ENCODE measurements at places on chromosomes 7 and 10. TPM values are rescaled to one million over a fixed set of nuclear protein-coding genes. Genes with fewer than 3 reads are reported as not detected.
A peak's percentile ranks its signal among the peaks of the same experiment; 100 is the strongest.

DNA sequence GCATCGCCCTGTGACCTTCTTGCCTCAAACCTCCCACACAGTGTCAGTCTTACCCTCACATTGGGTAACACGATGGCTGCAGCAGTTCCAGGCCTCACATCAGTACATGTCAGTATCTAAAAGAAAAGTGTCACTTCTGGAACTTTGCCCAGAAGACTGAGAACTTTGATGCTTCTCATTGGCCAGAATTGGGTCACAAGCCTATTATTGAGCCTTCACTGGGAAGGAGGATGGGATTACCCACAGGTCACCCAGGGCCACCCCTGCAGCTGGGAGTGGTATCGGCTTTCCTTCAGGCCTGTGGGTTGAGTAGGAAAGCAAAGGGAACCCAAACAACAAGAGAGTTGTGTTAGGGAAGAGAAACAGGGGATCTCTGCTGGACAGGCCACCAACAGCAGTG, 111.5 kb downstream of the NPY start:
- H3K4me1 ChIP-seq = no peaks in the 10 kb centered on the region
- no peak overlapping the region for H3K4me3 ChIP-seq
- H3K27me3 ChIP-seq = no peaks in the 10 kb centered on the region

GRCh38 chr10:112794201-112794600, 155.8 kb upstream of the TCF7L2 start:
- H3K4me3 ChIP-seq = no peak overlapping the region
- peaks cover 11% of the 10 kb centered on the region for H3K4me1 ChIP-seq
- H3K27me3 ChIP-seq = no peaks in the 10 kb centered on the region
- DNase-seq = no peak
- H3K27ac ChIP-seq = no peak overlapping the region
- H3K36me3 ChIP-seq = no peaks in the 10 kb centered on the region

CADPS2 gene
- total RNA-seq = 36.7 TPM

GRCh38 chr10:80856186-80856585, 318.5 kb downstream of the SH2D4B start:
- no peaks in the 10 kb centered on the region for H3K36me3 ChIP-seq
- H3K4me3 ChIP-seq = no peak overlapping the region
- H3K27ac ChIP-seq = no peak overlapping the region
- H3K27me3 ChIP-seq = no peaks in the 10 kb centered on the region

- H3K27ac ChIP-seq = no peak overlapping the region
- DNase-seq = no peak
- H3K4me1 ChIP-seq = no peaks in the 10 kb centered on the region
Measured at GRCh38 chr7:115906731-115907130, 123.8 kb downstream of the TFEC start.

DNA sequence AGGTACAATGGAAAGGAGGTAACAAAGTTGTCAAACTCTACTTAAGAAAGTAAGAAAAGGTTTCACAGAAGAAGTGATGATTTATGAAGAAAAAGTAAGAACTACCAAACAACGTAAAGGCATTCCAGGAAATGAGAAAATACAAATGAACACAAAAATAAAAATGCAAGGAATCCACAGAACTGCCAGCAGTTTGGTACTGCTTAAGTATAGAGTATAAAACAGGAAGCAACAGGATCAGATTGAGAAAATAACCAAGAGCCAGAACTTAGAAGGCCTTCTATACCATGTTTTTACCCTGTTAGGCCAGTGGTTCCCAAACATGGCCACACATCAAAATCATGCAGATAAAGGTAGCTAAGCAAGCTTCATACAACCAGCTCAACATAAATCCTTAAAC, 9.2 kb downstream of the NDUFA5 start:
- no peak overlapping the region for H3K4me3 ChIP-seq
- H3K4me1 ChIP-seq = no peaks in the 10 kb centered on the region
- no peaks in the 10 kb centered on the region for H3K27me3 ChIP-seq

FOXP2 gene
- total RNA-seq = 18.0 TPM

- peak overlapping the region; percentile 52 for H3K4me3 ChIP-seq
- DNase-seq = no peak
- H3K27me3 ChIP-seq = no peaks in the 10 kb centered on the region
- H3K27ac ChIP-seq = no peak overlapping the region
- H3K36me3 ChIP-seq = no peaks in the 10 kb centered on the region
- peaks cover 22% of the 10 kb centered on the region for H3K4me1 ChIP-seq
Measured at GRCh38 chr10:47383261-47384147, 589 bp downstream of the ZNF488 start.

GRCh38 chr10:132943058-132943790, 854 bp upstream of the CFAP46 start:
- peaks cover 24% of the 10 kb centered on the region for H3K36me3 ChIP-seq
- H3K27me3 ChIP-seq = no peaks in the 10 kb centered on the region
- peak overlapping the region; percentile 42 for H3K4me3 ChIP-seq
- peaks cover 30% of the 10 kb centered on the region for H3K4me1 ChIP-seq
- no peak overlapping the region for H3K27ac ChIP-seq
- no peak for DNase-seq

DNA sequence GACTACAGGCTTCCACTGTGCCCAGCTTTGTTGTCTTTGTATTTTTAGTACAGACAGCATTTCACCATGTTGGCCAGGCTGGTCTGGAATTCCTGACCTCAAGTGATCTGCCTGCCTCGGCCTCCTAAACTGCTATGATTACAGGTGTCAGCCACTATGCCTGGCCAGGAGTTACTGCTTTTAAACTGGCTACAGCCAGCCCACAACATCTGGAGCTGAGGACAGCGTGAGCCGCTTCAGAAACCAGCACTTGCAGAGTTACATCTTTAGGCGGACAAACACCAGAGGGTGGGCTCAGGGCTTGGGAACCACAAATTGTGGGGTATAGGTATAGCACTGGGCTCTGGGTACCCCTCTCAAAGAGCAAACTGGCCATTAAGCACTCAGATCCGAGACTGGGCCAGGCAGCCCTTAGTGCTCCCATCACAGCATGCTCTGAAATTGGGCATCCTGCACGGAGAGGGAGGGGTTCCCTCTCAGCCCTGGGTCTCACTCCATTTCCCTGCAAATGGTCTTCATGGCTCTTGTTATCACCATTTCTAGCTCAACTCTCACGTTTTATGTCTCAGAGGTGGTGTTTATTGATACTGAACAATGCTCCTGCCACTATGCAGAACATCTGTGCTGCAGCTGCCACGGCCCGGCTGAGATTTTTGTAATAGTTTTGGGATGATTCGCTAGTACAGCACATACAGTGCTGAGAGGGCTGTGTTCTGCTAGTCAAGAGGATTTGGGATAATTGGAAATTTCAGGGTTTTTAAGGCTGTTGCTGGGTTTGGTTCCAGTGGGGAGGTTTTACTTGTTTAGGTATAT, 146.4 kb upstream of the LYZL2 start:
- H3K4me3 ChIP-seq = no peak overlapping the region
- peaks cover 31% of the 10 kb centered on the region for H3K4me1 ChIP-seq
- DNase-seq = no peak
- no peaks in the 10 kb centered on the region for H3K36me3 ChIP-seq
- H3K27ac ChIP-seq = peak overlapping the region; percentile 6

EPC1 gene
- 71.5 TPM for total RNA-seq

DNA sequence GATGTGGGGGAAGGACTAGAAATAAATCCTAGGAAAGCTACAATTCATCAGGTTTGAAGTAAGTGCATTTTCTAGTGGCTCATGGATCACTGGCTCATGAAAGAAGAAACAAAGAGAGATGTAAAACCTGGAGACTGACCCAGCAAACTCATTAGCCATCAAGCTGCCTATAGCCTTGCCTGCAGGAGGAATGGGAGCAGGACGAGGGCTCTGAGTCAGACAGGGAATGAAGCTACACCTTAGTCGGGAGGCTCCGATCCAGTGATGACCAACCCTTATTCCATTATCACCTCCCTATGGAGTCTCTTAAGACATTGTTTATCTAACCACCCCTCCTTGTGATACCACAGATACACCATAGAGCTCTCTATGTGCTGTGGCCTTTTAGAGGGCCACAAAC, 112.5 kb upstream of the WDR11 start:
- H3K4me3 ChIP-seq = no peak overlapping the region
- no peaks in the 10 kb centered on the region for H3K27me3 ChIP-seq
- no peak for DNase-seq
- no peak overlapping the region for H3K27ac ChIP-seq
- no peaks in the 10 kb centered on the region for H3K4me1 ChIP-seq

- no peak for DNase-seq
- H3K27ac ChIP-seq = no peak overlapping the region
- no peaks in the 10 kb centered on the region for H3K36me3 ChIP-seq
- no peak overlapping the region for H3K4me3 ChIP-seq
Measured at GRCh38 chr10:91691981-91692380, 59.1 kb upstream of the PPP1R3C start.

TMEM176B gene
- total RNA-seq = 50.6 TPM

FAM180A gene
- 0.99 TPM for total RNA-seq

ZPBP gene
- total RNA-seq = not detected

DNA sequence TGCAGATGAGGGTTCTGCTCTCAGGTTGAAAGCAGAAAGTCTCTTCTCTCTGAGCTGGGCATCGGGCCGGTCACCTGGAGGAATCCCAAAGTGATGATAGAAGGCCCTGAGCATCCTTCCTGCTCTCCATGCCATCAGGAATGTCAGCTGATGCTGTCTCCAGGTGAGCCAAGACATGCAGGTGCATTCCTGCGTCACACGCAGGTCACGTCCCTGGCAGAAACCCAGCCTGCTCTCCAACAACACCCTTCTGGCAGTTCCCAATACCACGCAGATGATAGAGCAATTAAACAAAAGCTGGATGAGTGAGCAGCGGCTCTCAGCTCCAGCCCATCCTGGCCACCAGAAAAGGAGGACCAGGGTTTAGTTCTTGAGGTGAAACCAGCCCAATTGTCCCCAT, 6.9 kb upstream of the WIPI2 start:
- no peaks in the 10 kb centered on the region for H3K36me3 ChIP-seq
- H3K27me3 ChIP-seq = no peaks in the 10 kb centered on the region
- H3K27ac ChIP-seq = no peak overlapping the region
- H3K4me3 ChIP-seq = no peak overlapping the region
- no peak for DNase-seq

GRCh38 chr10:129025787-129026186, 441.3 kb upstream of the MGMT start:
- no peak overlapping the region for H3K27ac ChIP-seq
- DNase-seq = no peak
- H3K27me3 ChIP-seq = peaks cover 24% of the 10 kb centered on the region
- no peaks in the 10 kb centered on the region for H3K36me3 ChIP-seq
- peaks cover 23% of the 10 kb centered on the region for H3K4me1 ChIP-seq

- H3K27me3 ChIP-seq = no peaks in the 10 kb centered on the region
- H3K4me3 ChIP-seq = no peak overlapping the region
- peaks cover 3% of the 10 kb centered on the region for H3K36me3 ChIP-seq
- H3K27ac ChIP-seq = no peak overlapping the region
- peaks cover 8% of the 10 kb centered on the region for H3K4me1 ChIP-seq
Measured at GRCh38 chr10:536371-536925, 153.0 kb downstream of the DIP2C start.

GRCh38 chr7:134375206-134375605, 58.5 kb upstream of the SLC35B4 start:
- no peak for DNase-seq
- no peak overlapping the region for H3K27ac ChIP-seq
- H3K27me3 ChIP-seq = no peaks in the 10 kb centered on the region

DNA sequence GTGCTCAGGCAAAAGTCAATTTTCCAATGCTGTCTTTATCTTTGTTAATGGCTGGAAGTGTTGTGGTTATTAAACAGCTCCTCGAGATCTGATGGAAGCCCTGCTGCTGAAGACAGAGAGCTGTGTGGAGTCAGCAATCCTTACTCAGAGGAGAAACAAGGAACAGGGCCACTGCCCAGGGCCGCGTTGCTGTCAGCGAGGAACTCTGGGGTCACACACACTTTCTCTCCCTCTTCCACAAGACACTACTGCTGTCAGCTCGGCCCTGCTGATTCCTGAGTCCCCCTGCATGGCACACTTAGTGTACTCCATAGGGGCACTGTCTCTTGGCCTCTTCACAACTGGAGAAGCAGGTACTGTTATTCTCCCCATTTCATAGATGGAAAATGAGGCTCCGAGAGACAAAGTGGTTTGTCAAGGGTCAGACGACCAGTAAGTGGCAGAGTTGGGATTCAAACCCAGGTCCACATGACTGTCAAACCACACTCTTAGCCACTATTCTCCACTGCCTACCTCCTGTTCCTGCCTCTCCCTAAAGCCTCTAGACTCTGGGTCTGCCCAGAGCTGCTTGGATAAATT, 29.3 kb upstream of the PDCD4 start:
- no peak overlapping the region for H3K4me3 ChIP-seq
- H3K36me3 ChIP-seq = no peaks in the 10 kb centered on the region
- DNase-seq = no peak
- no peak overlapping the region for H3K27ac ChIP-seq
- no peaks in the 10 kb centered on the region for H3K27me3 ChIP-seq
